ENCODE measurements at places on chromosomes 2 and 18.
A peak's percentile ranks its signal among the peaks of the same experiment; 100 is the strongest.

DNA sequence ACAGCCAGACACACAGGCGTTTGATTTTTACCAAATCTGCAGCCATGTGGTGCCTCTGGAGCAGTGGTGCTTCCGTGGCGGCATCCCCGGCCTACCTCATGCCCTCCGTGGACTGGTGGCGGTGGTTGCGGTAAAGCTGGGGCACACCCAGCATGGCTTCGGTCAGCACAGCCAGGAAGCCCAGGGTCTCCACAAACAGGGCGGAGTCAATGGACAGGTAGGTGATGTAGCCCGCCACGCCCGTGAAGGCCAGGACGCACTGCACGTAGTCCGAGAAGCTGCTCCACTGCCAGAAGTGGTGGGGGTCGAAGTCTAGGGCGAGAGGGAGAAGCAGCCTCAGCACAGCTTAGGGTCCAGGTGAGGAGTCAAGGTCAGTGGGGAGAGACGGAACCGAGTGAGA is 32.4 kb downstream of the SLC66A2 start:
- peaks cover 16% of the 10 kb centered on the region for H3K36me3 ChIP-seq
- no peak for ATAC-seq
- no peak overlapping the region for H3K4me3 ChIP-seq
- H3K27me3 ChIP-seq: no peaks in the 10 kb centered on the region
- H3K4me1 ChIP-seq: no peaks in the 10 kb centered on the region

DNA sequence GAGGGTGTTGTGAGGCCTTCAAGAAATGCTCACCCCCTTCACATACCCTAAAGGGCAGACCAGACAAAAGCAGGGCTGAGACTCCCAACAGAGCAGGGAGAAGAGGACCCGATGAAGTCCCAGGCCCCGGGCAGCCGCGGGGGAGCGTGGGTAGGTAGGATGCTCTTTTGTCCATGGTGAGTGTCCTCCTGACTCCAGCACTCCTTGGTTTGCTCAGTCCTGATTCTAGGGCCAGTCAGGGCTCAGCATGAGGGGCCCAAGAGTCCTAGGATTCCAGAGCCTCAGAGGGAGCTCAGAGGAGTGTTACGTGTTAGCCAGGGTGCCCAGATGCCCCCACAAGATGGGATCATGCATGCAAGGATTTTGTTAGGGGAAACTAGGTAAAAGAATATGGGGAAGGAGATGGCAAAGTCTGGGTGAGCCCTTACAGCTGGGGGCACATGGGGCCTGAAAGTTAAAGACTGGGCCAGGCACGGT is 64.8 kb downstream of the SMAD7 start:
- peaks cover 5% of the 10 kb centered on the region for H3K4me1 ChIP-seq
- no peaks in the 10 kb centered on the region for H3K27me3 ChIP-seq
- peak overlapping the region; percentile 79 for H3K27ac ChIP-seq
- no peak overlapping the region for H3K4me3 ChIP-seq
- no peak for ATAC-seq

DNA sequence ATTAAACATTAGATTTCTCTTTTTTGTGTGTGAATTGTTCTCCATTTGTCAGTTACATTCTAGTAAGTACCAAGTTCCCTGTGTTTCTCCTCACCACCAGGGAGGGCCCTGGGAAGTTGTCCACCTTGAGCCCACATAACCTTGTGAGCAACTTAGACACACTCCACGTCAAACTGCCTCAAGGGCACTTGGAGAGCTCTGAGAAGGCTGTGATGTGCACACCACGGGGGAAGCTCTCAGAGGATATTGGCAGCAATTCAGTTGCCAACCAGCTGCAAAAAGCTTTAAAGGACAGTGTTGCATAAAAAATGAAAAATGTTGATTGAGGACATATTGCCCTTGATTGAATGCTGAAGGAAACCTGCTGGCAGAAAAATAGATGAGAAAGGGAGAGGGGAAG is 743.6 kb downstream of the RNF144A start:
- peak overlapping the region; percentile 71 for H3K4me3 ChIP-seq
- no peak for ATAC-seq
- H3K27me3 ChIP-seq: no peaks in the 10 kb centered on the region
- peaks cover 12% of the 10 kb centered on the region for H3K4me1 ChIP-seq
- H3K27ac ChIP-seq: no peak overlapping the region

DNA sequence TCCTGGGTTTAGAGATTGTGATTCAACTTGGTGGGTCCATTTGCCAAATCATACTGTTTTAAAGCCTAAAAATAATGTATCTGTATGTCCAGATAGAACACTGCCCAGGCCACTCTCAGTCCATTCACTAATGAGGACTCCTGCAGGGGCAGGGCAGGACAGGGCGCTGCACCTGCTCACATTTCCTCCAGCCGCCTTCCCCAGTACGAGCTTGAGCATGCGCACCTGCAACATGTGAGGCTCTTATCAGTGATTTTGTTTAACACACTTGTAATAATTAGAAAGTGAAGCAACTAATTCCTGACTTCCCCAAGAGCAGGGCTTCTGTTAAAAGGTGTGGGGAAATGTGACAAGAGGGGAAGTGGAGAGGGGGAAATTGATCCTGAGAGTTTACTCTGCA is 89.7 kb downstream of the AFF3 start:
- ATAC-seq: no peak
- H3K4me3 ChIP-seq: no peak overlapping the region
- no peaks in the 10 kb centered on the region for H3K36me3 ChIP-seq
- H3K4me1 ChIP-seq: no peaks in the 10 kb centered on the region
- H3K27ac ChIP-seq: no peak overlapping the region

- H3K4me1 ChIP-seq: no peaks in the 10 kb centered on the region
- no peak overlapping the region for H3K27ac ChIP-seq
- no peak for ATAC-seq
Observed at GRCh38 chr18:56455141-56455540, 183.3 kb downstream of the TXNL1 start.

DNA sequence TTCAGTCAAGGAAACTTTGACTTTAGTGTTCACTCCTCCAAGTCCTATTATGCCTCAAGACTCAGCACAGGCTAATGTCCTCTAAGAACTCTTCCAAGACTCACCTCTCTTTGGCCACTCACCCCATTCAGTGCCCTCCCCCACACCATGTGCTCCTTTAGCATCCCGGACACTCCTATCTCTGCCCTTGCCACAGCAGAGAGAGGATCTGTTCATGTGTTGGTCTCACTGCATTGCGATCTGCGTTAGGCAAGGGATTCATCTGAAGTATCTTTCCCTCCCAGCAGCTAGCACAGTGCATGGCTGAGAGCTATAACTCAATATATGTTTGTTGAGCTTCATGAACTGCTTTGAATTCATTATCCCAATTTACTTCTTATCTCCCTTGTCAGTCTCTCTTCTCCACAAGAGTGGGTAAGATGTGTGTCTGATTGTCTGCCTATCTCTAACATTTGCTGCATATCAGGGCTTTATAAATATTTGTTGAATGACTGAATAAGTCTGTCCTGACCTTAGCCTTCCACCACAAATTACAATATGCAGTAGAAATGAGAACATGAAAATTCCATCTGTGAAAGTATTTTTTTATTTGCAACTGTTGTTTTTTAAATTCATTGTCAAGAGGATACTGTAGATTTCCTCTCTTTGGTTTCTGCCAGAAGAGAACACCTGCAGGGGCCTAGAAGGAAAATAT is 179.9 kb upstream of the NCKAP5 start:
- H3K4me3 ChIP-seq: no peak overlapping the region
- no peaks in the 10 kb centered on the region for H3K36me3 ChIP-seq
- no peak overlapping the region for H3K27ac ChIP-seq
- no peaks in the 10 kb centered on the region for H3K4me1 ChIP-seq

DNA sequence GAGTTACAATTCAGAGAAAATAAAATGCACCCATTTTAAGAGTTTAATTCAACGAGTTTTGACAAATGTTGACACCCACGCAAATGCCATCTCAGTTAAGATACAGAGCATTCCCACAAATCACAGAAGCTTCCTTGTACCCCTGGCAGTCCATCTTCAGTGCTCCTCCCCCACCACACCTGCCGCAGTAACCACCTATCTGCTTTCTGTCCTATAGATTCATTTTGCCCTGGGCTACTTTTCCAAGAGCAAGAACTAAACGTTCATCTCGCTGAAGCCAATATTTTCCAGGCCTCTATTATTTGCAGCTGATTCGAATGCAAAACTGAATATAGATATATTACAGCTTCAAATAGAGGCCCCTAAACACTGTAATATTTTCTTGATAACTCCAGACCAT is 13.4 kb upstream of the HPCAL1 start:
- ATAC-seq: no peak
- H3K36me3 ChIP-seq: no peaks in the 10 kb centered on the region
- H3K27me3 ChIP-seq: no peaks in the 10 kb centered on the region

GRCh38 chr2:206341396-206341795 is 66.9 kb downstream of the ZDBF2 start:
- H3K27me3 ChIP-seq: peaks cover 12% of the 10 kb centered on the region
- no peak for ATAC-seq
- H3K27ac ChIP-seq: no peak overlapping the region

DNA sequence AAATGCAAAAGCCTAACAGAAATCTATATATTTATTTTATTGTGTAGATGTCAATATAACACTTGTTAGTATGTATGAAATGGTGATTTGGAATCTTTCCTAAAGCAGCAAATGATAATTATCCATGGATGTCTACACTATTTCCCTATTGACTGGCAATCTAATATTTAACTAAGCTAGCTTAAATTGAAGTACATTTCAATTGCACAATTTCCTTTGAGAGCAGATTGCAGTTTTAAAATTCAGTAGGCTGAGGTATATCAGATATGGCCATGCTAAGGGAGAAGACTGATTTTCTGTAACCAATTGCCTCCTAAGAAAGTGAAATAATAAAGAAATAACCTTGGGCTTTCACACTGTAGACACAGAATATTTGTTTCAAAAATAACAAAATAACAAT is 90.1 kb upstream of the KCNJ3 start:
- H3K27me3 ChIP-seq: no peaks in the 10 kb centered on the region
- H3K4me1 ChIP-seq: no peaks in the 10 kb centered on the region
- no peak for ATAC-seq
- no peak overlapping the region for H3K4me3 ChIP-seq

GRCh38 chr18:616380-616995 is 19.7 kb downstream of the CLUL1 start:
- H3K4me1 ChIP-seq: no peaks in the 10 kb centered on the region
- peaks cover 12% of the 10 kb centered on the region for H3K27me3 ChIP-seq
- no peaks in the 10 kb centered on the region for H3K36me3 ChIP-seq
- no peak overlapping the region for H3K27ac ChIP-seq
- no peak for ATAC-seq

DNA sequence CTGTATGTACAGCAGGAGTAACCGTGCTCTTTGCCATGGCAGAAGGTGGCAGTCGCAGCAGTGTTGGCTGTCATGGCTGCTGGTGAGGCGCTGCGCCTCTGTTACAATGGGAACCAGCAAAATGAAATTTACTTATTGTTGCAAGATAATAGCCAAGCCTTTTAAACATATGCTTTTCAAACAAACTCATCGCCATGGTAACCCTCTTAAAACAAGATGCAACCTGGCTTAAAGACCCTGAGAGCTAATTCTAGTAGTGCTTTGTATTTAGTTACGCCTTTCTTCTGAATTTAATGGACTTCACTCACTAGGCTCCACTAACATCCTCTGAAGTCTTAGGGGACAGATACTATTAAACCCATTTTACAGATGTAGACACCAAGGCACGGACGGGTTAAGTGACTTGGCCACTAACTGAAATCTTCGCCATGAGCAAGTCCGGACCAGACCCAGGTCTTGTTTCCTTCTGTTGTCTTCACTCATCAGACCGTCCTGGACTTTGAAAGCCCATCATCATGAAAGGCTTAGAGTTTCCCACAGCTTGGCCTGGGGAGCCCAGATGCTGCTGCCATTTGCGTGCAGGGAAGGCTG is 111.6 kb upstream of the ODC1 start:
- H3K27me3 ChIP-seq: no peaks in the 10 kb centered on the region
- no peak overlapping the region for H3K4me3 ChIP-seq
- no peak for ATAC-seq
- no peaks in the 10 kb centered on the region for H3K4me1 ChIP-seq
- H3K36me3 ChIP-seq: peaks cover 24% of the 10 kb centered on the region

DNA sequence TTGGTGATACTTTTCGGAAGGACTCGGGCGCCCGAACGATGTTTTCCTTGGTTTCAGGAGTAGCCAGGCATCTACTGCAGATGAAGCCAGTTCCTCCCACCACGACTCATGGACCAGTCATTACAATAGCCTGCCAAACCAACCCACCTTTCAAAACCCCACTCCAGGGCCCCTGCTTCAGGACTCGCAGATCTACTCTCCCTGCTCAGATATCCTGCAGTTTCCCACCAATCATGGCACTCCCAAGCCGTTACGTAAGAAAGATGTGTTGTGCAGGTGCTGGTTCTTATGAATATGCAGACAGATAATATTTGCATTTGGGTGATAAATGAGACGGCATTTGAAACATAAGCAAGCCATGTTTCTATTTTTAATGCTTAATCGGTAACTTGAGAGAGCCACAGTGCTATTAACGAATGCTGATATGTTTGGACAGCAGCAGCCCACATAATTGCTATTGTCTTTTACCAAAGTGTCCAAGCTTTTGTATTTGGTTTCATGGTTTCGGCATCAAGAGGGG is 3.5 kb upstream of the CYS1 start:
- ATAC-seq: no peak
- peaks cover 40% of the 10 kb centered on the region for H3K27me3 ChIP-seq
- no peaks in the 10 kb centered on the region for H3K4me1 ChIP-seq
- no peaks in the 10 kb centered on the region for H3K36me3 ChIP-seq
